ENCODE measurements at places on chromosomes 3 and 15.

DNA sequence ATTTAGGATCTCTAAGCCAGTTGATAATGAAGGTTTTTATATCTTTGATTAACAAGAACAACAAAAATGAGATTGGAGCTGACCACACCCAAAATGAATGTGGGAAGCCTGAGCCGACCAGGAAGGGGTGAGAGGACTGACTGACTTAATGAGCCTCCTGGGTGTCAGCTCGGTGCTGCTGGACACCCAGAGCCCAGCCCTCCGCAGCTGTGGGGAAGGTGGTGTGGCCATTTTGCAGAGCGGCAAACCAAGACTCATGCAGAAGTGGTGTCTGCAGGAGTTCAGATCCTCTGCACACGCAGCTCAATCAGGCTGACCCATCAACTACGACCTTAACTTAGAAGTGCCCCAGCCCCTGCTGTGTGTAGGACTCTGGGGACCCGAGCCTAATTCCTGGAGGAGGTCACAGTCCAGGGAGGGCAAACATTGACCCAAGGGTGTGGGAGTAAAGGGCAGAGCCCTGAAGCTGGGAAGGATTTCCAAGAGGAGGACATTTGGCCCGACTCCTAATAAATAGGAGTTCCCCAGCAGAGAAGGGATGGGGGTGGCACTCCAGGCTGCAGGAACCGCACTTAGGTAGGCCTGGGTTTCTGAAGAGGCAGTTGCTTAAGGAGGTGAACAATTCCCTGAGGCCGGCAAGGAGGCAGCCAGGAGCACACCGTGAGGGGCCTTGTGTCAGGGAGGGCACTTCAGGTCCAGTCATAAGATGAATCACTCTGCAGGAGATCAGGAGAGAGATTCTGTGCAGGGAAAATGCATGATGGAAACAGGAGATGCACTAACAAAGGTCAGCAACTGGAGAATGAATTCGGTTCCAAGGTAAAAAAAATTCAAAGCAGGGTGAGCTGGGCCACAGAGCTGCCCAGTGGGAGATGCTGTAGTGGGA, 197.1 kb upstream of the TPM1 start:
- DNase-seq: no peak

DNA sequence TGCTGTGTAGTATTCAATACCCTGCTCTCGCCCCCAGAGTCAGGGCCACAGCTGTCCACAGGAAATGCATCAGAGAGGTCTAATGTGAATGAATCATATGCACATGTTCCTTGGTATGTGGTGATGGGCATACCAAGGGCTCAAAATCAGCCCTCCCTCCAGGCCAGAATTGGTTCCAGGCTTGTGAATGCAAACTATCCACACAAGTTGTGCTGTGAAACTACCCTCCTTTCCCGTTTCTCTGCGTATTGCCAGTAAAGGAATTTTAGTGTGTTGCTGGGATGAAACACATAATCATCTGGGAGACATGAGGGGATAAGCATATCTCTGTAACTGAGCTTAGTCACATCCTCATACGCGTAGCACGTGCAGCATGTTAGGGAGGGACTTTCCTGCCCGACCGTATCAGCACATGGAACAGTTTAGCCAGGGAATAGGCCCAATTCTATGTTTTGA, 9.2 kb upstream of the MME start:
- DNase-seq: no peak

DNA sequence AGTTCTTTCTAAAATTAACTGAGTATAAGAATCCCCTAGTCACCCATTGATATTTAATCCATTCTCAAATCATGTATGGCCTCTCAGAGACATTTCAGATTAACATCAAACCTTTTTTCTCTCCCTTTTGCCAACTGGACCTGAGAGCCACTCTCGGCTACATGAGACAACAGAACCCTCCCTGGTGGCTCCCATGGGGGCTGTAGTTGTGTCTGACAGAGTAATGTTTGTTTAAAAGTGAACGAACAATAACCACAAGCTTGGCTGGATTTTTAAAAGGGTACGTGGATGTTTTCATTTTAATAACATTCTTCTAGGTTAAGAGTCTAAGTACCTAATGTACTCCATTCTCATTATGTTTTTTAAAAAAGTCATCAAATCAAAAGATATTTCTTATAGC, 37.1 kb downstream of the P3H2 start:
- no peak for DNase-seq

DNA sequence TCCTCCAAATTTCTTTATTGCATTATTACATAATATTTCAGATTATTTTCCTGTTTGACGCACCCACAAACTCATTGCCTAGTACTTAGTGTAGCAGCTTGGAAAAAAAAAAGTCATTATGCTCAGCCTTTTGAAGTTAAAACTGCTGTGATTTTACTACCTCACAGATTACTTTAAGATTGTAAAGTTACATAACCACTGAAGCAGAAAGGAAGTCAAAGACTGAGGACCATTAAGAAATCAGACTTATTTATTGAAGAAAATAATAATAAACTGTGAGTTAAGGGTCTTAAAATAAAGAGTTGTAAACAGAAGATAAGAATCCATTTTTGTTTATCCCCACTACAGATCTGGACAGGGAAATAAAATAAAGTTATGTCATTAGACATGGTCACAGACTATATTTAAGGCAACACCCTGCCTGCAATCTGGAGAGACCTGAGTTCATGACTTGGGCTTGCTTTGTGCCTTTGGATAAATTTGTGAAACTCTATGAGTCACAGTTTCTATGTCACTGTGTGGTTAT, 212.1 kb upstream of the ROBO2 start:
- DNase-seq: no peak

GRCh38 chr3:19473971-19474580, 325.8 kb downstream of the KCNH8 start:
- no peak for DNase-seq

GRCh38 chr3:59821274-59821673, 771.4 kb upstream of the CFAP20DC start:
- DNase-seq: no peak

DNA sequence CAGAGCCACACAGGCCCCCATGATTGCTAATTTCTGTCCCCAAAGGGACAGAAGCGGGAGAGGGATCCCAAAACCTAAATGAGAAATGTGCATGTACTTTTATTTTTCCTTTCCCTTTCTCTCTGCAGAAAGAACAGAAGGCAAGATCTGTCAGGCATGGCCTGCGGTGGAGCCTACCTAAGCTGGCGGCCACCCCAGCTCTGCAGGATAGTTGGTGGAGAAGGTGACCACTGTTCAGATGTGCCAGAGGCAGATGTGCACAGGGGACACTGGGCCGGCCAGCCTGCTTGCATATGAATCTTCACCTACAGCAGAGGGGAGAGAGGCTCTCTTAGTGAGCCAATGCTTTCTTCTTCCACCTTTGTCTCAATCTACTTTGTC, 2.1 kb upstream of the AMOTL2 start:
- DNase-seq: no peak

GRCh38 chr15:46408312-46408711, 773.5 kb downstream of the SQOR start:
- DNase-seq: no peak

DNA sequence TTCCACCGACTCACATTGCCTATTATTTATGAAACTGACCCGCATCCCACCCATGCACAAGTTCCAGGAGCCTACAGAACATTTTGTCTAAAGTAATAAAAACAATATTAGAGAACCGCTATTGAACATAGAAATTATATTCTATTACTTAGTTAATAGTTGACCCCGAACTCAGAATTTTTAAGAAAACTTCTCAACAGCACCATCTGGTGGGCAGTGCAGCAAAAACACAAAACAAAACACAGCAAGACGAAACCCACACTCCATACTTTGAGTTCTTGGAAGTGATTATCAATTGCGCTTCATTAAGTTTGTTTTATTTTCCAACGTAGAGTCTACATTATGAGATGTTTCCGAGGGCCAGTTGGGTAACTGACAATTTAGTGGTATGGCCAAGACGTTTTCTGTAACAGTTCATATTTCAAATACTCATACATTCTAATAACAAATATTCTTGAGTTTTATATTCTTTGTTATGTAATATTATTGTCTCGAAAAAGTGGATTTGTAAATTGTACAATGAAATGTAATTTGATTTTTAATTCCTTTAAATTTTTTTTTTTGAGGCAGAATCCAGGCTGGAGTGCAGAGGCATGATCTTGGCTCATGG, 24.0 kb upstream of the C3orf70 start:
- DNase-seq: peak; percentile 8

DNA sequence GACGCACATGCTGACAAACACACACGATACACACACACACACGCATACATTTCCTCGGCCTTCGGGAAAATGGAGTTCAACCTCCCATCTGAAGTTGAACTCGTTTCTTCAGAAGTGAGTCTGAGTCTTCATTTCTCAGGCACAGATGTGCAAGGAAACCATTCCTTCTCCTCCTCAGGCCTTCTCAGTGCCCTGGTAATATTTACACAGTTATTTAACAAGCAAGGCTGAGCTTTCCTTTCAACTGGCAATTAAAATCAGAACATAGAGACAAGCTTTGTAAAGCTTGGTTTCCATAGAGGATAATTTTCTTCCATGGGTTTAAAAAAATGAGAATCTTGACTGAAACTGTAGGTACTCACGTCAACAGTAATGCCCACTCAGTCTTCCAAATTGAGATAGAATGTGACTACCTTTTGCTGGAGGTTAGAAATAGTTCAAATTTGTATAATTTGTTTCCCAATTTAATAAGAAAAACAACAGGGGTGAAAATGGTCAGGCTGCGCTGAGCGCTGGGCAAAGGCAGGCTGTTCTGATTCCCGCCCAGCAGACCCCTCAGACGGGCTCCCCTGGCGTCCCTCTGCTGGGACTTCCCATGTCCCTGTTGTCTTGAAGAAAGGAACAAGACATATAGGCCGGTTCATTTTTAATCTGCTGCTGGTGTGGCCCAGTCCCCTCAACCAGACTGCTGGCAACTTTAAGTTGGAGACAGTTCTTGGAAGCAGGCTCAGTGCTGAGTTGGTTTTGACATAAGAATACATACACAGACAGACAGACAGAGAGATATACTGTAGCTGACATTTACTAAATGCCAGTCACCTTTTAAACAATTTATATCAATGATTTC, 174.3 kb downstream of the XXYLT1 start:
- DNase-seq: no peak

DNA sequence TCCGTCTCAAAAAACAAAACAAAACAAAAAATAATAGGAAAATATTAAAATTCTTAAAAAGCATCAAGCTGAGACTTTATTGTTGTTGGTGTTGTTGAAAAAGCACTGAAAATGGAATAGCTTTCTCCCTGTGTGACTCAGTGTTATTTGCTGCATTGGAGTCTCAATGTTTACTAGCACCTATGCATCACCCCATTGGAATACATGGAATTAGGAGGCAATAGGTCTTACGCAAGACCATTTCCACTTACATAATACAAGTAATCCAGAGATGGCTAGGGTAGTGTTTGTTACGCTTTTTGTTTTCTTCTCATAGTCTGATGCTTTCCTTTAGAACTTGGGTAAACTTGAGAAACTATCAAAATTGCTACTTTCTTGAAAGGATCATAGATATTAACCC, 15.2 kb downstream of the GXYLT2 start:
- DNase-seq: no peak

DNA sequence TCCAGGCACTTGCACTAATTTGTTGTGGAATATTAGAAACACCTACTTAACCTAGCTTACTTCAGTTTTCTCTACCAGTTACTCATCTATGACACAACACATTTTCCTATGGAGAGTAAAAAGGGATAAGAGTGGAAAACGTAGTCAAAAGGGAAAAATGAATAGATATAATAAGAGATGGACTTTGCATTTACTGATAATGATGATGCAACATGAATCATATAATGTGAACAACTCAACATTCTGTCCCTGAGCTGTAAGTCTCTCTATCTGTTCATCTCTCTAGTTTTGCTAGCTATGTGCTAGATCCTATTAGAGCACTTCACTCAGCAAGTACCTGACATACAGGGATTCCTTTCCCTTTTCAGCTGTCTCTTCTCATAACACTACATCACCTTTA, 627.1 kb downstream of the AGBL1 start:
- DNase-seq: no peak

- DNase-seq: no peak
Observed at GRCh38 chr3:132448216-132448961, 31.1 kb downstream of the DNAJC13 start.

DNA sequence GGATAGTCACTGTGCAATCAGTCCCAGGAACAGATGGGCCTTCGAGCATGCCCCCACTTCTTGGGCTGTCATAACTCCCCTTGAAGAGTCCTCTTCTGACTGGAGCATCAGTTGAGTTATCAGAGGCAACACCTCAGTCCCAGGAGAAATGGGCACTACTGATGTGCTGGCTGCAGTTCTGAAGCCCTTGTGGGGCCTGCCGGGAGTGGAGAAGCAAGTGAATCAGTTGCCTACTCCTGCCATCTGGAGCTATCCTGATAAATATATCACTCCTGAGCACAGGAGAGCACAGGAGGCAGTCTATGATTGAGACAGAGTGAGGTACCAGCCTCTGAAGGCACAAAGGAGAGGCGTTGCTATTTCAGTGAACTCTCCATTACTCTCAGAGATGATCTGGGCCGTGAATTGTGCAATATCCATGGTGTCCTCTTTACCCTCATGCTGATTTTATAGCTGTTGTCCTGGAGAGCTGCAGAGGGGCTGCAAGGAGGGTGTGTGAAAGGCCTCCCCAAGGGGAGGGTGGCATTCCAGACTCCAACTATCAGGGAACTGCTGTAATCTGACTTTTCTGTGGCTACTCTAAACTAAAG, 344.2 kb upstream of the ROPN1 start:
- DNase-seq: no peak

DNA sequence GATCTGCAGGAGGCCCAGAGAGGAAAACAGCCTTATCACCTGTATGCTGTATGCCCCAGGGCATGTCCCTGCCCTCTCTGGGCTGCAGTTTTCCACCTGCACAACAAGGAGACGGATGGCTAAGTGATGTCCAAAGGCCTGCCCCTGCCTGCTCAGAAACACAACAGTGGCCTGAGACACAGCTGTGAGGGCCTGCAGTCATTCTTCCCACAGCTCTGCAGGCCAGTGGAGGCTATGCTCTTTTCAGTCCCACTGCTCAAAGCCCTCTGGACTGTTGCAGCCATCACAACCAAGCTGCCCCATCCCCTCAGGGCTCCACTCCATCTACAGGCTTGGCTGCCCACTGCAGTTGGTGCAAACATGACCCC, 5.2 kb upstream of the TBC1D2B start:
- DNase-seq: no peak

DNA sequence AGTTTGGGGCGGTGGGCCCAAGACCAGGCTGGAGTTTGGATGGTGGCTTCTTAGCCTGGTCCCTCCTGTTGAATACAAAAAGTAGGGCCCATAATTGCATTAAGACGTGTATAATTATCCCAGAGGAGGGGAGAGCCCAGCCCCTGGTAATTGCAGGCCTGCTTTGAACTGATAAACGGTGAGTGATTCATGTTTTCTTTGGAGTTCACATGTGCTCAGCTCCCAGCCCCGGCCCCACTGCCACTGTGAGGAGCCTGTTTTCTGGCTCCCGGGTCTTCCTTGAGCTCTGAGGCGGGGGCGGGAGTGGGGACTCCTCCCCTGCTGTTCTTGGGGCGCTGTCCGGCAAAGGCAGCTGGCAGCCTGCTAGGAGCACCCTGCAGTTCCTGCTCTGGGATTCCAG, 3.1 kb downstream of the PLXNA1 start:
- DNase-seq: no peak

DNA sequence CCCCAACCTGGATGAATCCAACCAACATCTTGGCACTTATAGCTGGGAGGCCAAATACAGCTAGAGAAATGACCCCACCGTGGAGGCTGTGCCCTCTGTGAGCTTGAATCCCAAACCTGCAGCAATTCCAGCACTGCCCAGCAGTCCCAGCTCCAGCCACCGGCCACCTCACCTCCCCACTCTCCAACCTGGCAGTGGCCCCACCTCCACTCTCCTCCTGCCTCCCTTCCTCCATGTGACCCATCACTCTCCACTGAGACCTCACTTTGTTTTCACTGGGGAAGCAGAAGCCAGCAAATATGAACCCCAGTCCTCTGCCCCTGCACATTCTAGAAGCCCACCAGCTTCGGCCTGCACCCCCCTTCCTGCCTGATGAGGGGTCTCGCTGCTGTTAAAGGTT, 79.7 kb upstream of the LINGO1 start:
- DNase-seq: no peak

All from CD4-positive, alpha-beta T cell treated with Interleukin-17A for 4 hours (primary cell).